ENCODE measurements at places on chromosomes 6 and 20.

DNA sequence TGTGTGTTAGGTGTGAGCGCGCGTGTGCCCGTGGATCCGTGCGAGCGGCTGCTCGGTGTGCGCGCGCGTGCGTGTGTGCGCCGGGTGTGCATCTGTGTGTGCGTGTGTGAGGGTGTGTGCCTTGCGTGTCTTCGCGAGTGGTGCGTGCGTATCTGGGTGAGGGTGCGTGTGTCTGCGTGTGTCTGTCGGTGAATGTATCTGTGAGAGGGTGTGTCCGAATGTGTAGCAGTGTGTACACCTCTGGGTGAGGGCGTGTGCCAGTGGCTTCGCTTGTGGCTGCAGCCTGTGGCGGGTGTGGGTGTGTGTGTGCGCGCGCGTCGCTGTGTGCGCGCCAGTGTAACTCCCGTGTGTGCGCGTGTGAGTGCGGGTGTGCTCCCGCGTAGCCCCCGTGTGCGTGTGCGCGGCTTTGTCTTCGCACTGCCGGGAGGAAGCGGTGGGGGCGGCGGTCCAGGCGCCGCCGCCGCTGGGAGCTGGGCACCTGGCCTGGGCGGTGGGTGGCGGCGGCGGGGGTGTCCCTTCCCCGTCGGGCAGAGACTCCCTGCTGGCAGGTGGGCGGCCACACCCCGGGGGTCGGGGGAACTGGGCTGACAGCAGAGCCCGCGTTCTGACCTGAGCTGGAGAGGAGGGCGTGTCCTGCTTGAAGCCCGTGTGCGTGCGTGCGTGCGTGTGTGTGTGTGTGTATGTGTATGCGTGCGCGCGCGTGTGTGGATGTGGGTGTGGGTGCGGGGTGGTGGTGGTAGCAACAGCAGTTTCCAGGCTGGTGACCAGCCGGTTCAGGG is 61.3 kb upstream of the EPB41L1 start:
- DNase-seq = no peak

DNA sequence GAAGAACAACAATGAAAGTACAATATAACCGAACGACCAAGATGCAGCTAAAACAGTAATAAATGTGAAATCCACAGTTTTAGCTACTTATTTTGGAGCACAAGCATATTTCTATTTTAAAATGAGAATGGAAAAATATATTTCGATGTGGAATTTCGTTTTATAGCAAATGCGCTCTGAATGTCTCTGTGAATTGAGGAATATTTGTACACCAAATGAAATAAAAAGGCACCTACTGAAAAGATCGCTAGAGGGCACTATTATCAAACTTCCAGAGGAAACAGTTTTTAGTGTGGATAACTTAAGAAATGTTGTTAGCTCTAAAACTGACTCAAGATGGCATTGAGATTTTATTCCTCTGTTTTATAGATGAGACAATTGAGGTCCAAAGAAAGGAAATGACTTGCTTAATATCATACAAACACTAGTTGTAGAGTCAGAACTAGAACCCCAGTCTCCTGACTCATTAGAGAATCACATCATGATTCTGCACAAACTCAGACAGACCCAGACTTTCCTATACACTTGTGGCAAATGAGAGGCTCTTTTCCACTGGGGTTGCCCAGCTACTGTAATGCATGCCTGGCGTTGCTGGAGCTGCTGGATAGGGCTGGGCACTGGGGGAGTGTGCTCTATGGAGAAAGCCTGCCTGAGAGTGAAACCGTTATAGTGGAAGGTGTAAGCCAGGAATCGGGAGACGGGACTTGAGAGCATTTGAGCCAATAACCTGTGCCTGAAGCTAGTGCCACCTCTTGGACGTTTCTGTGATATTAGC is 51.9 kb downstream of the GCLC start:
- DNase-seq = no peak

DNA sequence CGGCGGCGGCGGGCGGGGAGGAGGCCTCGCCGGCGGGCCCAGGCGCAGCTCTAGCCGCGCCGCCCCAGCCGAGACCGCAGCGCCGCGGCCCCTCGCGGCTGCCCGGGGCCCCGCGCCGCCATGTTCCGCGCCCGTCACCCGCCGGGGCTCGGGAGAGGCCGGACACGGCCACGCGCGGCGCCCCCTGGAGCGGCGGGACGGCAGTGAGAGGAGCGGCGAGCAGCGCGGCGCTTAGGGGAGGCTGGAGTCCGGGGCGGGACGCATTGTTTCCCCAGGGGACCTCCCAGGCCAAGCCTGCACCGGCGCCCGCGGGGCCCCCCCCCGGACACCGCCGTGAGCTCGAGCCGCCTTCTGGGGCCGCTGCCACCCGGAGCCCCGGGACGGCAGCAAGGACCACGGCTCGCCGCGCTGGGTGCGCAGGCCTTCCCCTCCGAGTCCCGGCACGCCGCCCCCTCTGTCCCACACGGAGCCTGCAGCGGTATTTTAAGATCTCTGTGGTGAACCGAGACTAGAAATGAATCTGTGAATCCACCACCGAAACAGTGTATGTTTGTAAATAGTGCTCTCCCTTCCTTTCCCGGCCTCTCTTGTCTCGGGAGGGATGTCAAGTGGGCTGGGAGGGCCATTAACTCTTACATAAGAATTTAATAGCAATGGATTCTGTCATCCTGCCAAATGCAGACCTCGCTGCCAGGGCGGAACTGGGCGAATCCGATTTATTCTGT is 424 bp upstream of the KIF13A start:
- DNase-seq = no peak

GRCh38 chr6:156762547-156762946 is 14.6 kb upstream of the ARID1B start:
- no peak for DNase-seq

- DNase-seq = no peak
These were observed 27.9 kb upstream of the SYNCRIP start for GRCh38 chr6:85670573-85670972.

DNA sequence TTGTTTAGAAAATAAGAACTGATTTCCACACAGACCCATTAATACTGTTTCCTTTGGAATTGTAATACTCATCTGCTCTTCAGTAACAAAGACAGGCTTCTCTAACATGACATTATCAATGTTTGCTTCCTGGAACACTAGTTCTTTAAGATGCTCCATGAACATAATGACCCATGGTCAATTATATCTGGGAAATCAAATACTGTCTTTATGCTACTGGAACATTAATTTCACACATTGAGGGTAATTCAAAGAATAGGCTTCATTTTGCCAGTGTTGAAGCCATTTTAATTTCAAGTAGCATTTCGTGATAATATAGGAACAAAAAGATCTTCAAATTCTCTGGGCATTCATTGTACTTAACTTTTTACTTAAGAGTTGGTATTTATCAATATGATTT is 80.9 kb downstream of the OPN5 start:
- DNase-seq = no peak

DNA sequence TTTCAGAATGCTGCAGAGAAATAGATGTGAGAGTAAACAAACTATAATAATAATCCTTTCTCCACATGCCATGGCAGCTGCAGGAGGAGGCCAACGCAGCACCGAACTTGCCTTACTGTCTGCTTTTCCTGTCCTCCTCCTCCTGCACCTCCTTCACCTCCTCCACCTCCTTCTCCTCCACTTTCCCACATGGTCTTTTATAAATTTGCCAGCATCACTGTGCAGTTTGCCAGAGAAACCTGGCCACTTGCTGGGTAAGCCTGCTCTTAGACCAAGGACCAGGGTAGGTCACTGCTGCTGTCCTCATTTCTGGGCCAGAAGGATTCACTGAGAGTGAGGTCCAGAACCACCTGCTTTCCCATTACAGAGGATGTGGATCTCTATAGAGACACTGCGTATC is 8.7 kb downstream of the SGK1 start:
- no peak for DNase-seq

- DNase-seq = no peak
These were observed 125.1 kb downstream of the ZNF217 start for GRCh38 chr20:53468587-53468986.

GRCh38 chr20:6341491-6341890 is 218.7 kb upstream of the FERMT1 start:
- DNase-seq = no peak

- DNase-seq = no peak
These were observed 294.7 kb downstream of the FRK start for GRCh38 chr6:115765966-115766365.

DNA sequence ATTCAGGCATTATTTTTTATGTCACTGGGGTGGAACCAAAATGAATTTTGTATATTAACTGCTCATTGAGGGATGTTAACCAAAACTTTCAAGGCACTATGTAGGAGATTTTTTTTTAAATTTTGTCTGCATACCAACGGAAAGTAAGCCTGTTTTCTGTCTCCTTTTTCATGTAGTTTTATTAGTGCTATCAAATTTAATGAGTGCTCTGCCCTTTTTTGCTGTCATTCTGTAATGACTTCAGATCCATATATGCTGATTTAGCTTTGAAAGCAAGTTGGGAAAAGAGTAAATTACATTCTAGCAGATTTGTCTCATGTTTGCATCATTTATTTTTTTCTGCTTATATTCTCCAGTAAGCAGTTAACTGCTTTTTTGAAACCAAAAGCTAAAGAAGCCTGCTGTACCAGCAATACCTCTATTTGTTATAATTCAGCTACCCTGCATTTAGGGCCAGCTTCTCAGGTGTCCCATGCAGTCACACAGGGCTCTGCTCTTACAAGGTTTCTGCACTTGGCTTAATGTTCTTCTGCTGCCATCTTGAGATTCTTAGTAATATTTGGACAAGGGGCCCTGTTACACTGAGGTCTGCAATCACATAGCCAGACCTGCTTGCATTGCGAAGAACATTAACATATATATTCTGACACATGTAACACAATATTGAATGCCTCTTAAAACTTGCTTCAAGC is 429.0 kb downstream of the UTRN start:
- DNase-seq = no peak

GRCh38 chr6:45462190-45463134 is 84.7 kb upstream of the SUPT3H start:
- DNase-seq = no peak

DNA sequence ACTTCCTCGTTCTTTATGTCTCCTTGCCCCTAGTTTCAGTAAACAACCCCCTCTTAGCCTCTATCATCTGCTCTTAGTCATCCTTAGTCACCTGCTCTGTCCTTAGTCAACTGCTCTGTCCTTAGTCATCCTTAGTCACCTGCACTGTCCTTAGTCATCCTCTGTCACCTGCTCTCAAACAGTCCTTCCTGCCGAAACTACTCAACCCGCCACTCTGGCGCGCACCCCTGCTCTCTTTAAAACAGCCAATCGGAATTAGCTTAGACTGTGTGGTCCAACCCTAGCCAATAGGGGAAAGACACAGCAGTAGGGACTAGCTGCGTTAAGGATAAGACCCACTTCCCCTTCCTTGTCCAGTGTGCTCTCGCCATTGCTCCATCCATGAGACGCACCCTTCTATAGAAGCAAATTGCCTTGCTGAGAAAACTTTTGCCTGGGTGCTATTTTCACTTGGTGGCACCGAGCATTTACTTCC is 73.9 kb downstream of the BACH2 start:
- no peak for DNase-seq

- no peak for DNase-seq
These were observed 18.8 kb upstream of the CLPSL2 start for GRCh38 chr6:35757456-35758123.

GRCh38 chr6:155067956-155068615 is 73.0 kb downstream of the TIAM2 start:
- no peak for DNase-seq

DNA sequence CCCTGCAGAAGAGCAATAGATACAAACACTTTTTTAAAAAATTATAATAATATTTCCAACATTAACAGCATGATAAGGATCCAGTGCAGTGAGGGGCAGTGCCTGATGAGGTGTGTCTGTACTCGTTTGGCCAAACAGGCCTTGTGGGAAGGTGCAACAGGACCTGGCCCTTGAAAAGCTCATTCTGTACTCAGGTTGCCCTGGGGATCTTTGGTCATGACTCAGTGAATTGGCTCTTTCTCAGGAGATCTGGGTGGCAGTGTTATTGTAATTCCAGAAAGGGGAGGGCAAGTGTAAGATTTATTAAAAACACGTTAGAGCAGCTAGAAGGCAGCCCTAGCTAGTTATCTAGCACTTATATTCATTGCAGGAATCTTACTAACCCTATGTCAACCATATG is 2.9 kb upstream of the SPINT3 start:
- no peak for DNase-seq

DNA sequence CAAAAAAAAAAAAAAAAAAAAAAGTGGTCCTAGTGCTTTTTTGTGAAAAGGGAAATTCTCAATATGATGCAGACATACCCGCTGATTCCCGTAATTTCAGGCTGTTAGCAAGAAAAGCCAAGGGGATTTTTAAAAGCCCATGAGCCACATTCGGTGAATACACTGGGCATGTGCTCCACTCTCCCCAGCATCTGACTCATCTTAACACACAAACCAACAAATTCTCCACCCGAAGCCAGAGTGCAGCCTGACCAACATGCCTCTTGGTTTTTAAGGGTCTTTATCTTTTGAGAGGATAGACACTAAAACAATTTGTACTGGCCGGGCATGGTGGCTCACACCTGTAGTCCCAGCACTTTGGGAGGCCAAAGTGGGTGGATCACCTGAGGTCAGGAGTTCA is 45.5 kb upstream of the CD83 start:
- no peak for DNase-seq

GRCh38 chr6:74891349-74891831 is 314.5 kb downstream of the COL12A1 start:
- no peak for DNase-seq

- DNase-seq = no peak
These were observed 28.8 kb downstream of the MTHFD1L start for GRCh38 chr6:150894191-150894744.

GRCh38 chr6:7900621-7901020 is 10.0 kb downstream of the TXNDC5 start:
- DNase-seq = no peak

- no peak for DNase-seq
These were observed 869.1 kb downstream of the QKI start for GRCh38 chr6:164283574-164283973.

DNA sequence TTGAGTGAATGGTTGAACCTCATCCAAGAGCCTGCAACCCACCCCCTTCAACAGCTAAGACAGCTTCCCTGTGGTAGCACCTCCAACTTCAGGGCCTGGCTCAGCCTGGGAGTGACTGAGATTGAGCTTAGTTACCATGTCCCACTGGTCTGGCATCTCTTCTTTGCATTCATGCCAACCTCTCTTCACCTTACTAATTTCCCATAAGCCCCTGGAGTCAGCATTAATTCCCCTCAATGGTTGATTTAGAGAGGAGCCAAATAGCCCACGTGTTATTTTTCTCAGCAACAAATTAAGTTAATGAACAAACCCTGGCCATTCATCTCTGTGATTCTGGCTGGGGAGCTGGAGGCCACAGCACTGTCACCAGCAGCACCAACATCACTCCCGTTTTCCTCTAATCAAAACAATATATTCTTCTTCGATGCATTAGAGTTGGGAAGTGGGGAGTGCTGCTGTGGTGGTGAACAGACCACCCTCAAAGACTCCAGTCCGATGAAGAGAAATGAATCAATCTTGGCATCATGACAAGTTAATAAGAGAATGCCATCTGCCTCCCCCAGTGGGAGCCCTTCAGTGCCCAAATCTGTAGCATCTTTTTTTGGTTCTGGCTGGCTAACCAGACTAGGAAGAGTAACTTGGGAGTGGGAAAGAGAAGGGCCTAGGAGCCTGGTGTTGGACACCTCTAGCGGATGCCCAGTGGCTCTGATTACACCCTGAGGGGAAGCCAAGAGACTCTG is 316.9 kb upstream of the RNF24 start:
- no peak for DNase-seq

- DNase-seq = no peak
These were observed 9.0 kb upstream of the SLC2A10 start for GRCh38 chr20:46700481-46700880.
